HEK293T (cell line): ENCODE measurements at places on chromosomes 7 and 10.

DNA sequence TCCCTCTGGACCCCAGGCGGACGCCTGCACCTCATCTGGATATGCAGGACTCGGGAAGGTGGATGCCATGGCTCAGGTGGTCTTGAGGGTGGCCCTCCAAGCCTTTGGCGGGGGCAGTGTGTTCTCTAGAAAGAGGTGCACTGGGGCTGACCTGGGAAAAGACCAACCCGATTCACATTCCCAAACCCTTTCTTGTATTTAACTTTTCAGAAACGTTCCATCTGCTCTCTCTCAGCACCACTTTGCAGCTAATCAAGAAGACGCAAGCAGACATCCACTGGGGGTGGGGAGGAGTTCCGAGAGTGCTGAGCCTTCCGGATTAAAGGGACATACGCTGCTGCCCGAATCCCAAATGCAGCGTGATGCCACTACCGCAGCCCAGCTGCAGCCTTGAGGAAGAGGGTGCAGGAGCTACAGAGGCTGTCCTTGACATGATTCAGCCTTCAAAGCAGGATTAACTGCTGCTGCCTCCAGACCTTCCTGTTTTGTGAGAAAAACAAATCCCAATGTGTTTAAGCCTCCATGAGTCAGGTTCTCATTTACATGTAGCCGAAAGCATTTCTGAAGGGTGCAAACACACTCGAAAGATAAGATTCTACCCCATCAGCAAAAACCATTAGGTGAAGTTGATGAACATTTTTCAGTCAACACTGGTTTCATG lies 39.9 kb downstream of the RBM17 start:
- no peak for DNase-seq

DNA sequence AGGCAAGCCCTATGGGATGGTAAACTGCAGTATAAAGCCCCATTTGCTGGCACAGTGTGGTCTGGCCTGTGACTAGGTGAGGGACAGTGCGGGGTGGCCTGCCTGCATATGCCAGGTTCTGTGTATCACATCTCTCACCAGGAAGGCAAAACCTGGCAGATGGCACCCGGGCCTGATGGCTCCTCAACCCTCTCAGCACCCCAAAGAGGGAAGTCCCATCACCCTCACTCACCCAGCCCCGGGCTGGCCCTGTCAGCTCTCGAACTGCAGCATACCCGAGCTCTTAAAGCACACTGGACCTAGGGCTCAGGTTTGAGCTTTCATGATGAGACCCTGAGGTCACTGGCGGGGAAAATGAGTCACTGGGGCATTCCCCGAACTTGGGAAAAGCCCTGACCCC lies 130.5 kb downstream of the LHPP start:
- DNase-seq, result no peak

DNA sequence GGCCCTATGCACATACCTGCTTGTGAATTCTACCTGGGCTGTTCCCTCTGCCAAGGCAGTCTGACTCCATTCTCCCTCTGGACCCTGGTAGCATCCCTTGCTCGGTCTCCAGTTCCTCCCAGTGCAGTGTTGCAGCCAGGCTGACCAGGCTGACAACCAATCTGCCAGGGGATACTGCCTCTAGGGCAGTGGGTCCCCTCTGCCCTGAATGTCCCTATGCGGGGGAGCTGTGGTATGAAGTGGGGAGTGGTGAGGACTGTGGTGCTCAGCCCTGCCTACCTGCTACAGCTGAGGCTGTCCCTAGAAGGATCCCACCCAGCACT lies 48.0 kb upstream of the CAMK2B start:
- DNase-seq, result no peak

DNA sequence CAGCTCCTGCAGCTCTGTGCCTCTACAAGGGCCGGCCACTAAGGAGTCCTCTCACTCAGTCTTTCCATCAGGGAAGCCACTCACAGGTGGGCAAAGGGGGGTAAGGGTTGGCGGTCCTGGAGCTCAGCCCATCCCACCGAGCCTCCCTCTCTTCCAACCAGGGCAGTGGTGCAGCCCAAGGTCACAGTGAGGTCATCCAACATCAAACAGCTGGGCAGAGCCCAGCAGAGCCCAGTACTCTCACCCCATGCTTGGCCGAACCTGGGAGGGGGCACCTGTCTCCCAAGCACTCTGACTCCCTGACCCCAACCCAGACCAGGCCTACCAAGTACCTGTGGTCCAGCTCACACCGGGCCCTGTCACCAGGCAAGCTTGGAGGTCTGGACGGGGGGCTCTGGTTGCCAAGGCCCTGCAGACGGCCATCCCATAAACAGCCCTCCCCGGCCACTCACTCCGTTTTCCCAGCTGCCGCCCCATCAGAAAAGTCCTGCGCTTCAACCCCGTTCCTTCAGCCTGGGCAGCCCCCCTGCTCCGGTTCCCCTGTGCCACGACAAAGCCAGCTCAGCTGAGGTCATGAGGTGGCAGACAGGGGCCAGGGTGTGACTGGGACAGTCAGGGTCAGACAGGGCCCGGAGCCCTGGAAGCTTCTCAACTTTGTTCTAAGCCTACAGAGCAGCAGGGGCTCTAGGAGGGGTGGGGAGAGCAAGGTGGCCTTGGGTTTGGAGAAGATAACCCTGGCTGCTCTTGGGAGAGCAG lies 27.5 kb downstream of the PDGFA start:
- no peak for DNase-seq

DNA sequence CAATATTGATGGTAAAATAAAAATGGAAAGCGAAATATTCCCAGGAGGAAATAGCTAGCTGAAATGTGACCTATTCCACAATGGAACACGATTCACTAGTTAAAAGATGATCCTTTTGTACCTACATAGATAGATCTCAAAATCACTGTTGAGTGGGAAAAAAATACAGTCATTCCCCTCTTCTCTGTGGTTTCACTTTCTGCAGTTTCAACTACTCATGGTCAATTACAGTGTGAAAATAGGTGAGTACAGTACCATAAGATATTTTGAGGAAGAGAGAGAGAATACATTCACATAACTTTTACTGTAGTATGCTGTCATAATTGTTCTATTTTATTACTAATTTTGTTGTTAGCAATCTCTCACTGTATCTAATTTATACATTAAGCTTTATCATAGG lies 56.0 kb upstream of the COL13A1 start:
- DNase-seq, result no peak

DNA sequence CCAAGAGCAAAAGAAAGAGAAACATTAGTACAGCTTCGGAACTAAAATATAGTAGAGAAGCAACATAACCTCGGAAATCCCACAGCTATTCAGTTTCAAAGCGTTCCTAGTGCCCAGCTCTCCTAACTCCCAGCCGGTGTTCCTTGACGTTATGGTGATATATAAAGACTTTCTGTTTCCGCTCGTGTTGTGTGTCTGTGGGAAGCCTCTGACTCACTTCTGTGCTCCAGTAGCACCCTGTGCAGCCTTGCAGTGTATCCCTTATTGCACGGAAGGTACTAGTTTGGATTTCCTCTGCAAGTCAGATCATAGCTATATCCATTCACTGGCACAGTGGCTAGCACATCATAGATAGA lies 535 bp downstream of the ASAH2B start:
- DNase-seq, result no peak

GRCh38 chr10:57959318-57960006 lies 308.2 kb downstream of the IPMK start:
- DNase-seq, result no peak

- no peak for DNase-seq
Measured at GRCh38 chr7:98329100-98329790, 47.8 kb downstream of the BRI3 start.

GRCh38 chr10:48377751-48378530 lies 71.5 kb downstream of the MAPK8 start:
- no peak for DNase-seq

- no peak for DNase-seq
Measured at GRCh38 chr10:79153745-79154144, 85.0 kb downstream of the ZMIZ1 start.

- DNase-seq, result no peak
Measured at GRCh38 chr10:130167707-130168106, 31.5 kb downstream of the GLRX3 start.

DNA sequence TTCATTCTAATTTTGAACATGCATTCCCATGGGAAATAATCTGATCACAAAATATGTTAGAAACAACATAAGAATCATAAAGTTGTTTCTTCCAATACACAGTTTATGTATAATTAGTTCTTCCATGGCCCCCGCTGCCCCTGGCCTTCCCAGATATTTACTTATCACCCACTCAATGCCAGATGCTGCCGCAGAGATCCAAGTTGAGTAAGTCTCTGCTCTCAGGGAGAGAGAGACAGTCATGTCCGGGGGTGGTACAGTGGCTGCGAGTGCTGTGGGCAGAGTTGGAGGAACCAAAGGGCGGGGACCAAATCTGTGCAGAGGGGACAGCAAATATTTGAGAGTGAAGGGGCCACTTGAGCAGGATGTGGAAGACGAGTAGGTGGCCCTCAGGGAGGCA lies 37.1 kb downstream of the COL26A1 start:
- DNase-seq, result no peak

DNA sequence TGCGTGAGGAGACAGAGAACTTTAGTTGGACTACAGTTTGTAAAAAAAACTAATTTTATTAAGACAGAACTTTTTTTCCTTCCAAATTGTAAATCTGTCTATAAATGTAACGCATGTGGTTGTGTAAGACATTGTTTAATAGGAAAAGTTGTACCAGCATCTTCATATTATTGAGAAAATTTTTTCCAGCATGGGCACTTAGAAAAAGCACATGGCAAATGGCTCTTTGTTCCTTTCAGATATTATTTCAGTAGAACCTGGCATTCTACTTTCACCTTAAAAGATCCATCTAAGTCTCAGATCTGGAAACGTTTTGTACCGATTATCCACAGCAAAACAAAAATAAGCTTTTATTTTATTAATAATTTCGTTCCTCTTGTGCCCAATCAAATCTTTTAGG lies 43.2 kb downstream of the ZRANB1 start:
- DNase-seq, result no peak

DNA sequence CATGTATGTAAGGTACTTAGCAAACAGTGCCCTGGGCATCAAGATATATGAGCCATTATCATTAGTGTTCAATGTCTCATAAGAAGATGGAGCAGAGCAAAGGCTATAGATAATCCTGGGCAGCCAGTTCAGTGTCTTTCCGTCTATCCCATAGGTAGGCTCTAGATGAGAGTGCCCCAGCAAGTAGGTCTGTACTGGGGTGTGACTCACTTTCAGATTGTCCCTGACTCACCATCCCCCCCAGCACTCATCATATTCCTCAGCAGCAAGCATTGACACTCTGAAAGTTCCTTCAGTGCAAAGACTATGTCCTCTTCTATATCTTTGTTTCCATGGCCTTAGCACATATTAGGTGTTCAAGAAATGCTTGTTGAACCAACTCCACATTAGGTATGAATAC lies 20.0 kb upstream of the FAM204A start:
- DNase-seq, result no peak

- peak; percentile 32 for DNase-seq
Measured at GRCh38 chr7:43583424-43584194, 701 bp downstream of the STK17A start.

DNA sequence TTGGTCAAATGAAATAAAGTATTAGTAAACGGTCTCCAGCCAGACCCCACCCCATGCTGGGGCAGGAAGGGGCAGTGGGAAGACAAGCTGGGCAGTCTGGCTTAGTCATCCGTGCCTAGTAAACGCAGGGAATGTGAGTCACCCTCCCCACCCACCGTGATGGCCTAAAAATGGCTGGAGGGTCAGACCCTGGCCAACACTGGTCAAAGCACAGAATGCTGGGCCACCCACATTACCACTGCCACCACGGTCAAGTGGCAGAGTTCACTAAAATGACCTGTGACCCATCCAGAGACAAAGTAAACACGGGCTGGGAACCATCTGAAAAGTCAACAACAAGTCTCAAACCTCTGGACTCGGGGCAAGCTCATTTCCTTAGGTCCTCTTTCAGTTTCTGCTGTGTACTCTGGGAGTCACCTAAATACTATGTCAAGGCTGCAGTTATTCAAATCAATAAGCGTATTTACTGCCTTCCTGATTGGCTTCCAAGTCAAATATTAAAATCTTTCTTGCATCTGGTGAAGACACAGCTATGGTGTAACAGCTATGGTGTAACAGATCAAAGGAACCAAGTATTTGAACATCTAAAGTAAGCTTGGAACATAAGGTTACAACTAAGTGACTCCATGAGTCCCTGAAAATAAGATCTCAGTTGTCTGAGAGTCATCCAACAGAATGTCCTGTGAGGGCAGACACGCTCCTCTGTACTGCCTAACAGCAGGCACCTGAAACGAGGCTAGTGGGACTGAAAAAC lies 3.0 kb downstream of the ZFAND2A start:
- DNase-seq, result no peak

DNA sequence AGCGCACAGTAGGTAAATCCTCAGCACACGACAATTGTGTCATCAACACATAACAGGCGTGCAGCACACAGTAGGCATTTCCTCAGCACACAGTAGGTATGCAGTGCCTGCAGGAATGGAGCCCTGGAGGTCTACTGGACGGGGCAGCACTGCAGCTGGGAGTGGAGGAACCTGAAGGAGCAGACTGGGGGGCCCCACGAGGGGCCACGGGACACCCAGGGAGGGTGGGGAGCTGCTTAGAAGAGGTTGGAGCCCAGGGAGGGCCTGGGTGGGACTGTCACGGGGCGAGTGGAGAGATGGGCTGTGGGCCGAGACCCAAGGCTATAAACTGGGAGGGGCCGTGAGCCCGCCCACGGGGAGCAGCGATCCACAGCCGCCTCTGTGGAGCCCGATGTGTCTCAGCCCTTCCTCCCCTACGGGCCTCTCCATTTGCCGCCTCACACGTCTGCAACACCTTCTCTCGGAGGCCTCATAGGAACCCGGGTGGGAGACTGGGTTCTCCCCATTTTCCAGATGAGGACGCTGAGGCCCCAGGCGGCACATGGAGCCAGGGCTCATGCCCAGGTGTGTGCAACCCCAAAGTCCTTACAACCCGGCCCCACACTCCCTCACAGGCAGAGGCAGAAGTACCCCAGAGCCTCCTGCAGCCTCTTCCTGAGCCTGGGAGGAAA lies 101.5 kb downstream of the MICALL2 start:
- no peak for DNase-seq

DNA sequence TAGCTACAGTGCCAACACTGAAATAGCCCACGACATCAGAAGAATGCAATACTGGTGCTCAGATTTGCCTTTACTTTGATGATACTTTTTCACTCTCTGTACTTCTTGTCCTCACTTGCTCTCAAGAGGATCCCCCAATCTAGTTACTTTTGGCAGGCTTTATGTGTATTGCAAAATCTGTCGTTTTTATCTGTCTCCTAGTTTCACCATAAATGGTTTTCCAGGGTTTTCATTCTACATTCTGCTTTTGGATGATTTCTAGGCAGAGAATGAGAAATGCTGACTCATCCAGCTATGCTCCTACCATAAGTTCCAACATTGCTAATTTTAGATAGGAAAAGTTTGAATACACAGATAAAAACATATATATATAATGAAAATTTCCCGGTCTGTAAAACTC lies 659.5 kb upstream of the NRG3 start:
- DNase-seq, result no peak

GRCh38 chr10:76583711-76584161 lies 1053.9 kb downstream of the KCNMA1 start:
- no peak for DNase-seq

GRCh38 chr7:11185179-11185815 lies 211.6 kb downstream of the PHF14 start:
- no peak for DNase-seq

DNA sequence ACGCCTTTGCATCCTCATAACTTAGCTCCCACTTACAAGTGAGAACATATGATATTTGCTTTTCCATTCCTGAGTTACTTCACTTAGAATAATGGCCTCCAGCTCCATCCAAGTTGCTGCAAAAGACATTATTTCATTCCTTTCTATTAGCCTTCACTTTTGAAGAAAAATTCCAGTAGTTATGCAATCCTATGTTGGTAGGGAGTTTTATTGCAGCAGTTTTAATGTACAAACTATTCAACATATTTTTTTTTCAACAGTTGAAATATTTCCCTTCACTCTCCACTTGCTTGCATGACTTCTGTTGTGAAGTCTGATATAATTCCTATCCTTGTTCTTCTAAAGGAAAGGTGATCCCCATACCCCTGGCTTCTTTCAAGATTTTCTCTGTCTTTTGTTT lies 27.3 kb upstream of the ARHGAP22 start:
- no peak for DNase-seq
